Stimulated activated CD4-positive, alpha-beta T cell treated with anti-CD3 and anti-CD28 coated beads, Interleukin-1b, Interleukin-23, amount 100 ng/mL, for 48 hours (primary cell): ENCODE measurements at places on chromosomes 16 and 17.

GRCh38 chr17:65470783-65471182 lies 90.7 kb downstream of the AXIN2 start:
- no peak for DNase-seq

- DNase-seq: no peak
Measured at GRCh38 chr17:44688200-44688599, 1.4 kb downstream of the CCDC43 start.

DNA sequence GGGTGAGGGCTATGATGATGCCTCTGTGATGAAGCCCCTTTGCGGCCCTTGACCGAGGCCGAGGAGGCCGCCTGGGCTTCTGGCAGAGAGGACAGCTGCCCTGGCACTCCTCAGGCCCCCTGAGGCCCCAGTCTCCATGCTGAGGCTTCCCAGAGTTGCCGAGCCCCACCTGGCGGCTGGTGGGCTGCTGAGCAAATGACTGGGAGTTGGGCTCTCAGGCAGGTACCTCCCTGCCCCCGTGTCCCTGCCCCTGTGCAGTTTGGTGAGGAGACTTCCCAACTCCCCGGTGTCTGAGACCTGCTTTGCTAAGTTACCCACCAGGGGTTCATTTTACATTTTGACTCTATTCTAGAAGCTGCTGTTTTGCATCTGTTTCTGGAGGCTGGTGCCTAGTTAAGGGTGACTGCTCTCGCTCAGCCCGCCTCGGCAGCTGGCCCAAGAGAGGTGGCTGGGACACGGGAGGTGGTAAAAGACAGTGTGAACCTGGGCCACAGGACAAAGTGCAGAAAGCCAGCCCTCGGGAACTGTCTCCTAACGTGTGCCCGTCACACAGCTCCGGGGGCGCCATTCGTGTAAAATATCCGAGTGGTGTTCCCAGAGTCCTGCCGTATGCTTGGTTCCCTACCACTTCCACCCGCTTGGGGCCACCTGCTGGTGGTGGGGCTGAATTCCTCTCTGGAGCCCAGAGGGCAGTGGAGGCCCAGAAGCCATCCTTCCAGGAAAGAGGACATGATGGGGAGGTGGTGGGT lies 134.5 kb downstream of the RAB11FIP4 start:
- no peak for DNase-seq

GRCh38 chr17:17355426-17355825 lies 52.3 kb downstream of the NT5M start:
- no peak for DNase-seq

DNA sequence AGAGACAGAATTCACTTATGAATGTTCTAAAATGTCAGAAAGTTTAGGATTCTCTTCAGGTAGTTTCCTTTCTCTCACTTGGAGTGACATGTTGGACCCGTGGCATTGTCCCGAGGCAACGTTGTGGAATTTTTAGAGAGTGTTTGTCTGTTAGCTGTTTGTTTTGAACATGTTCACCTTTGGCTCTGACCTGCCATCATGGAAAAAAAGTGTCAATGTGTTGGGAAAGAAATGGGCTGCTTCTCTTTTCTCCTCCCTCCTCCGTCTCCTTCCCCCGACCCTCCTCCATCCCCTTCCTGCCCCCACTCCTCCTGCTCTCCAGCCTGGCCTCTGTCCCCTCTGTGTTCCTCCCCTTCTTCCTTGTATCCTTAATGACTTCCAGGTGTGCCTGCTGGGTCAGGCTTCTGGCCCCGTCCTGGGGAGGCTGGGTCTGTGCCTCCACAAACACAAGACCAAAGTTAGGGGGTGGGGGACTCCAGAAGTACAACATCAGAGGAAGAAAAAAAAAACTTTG lies 463.1 kb downstream of the MAF start:
- DNase-seq: no peak

GRCh38 chr16:88561485-88562359 lies 8.5 kb upstream of the ZC3H18 start:
- peak; percentile 41 for DNase-seq

DNA sequence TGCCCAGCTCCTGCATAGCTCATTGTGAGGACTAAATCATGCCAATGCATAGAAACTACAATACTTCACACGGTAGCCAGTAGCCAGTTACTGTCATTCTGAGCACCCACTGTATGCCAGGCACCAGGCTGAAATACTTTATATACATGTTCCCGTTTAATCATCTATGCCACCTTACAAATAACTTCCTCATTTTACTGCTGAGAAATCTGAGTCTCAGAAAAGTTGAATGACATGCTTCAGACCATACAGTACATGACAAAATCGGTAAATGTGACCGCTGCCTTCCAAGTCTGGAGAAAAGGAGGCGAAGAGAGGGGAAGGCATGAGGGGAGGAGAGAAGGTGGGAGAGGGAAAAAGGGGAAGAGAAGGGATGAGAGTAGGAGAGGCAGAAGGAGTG lies 9.2 kb upstream of the TLCD3B start:
- DNase-seq: no peak

- peak; percentile 82 for DNase-seq
Measured at GRCh38 chr16:2983706-2984136, 3.5 kb upstream of the PKMYT1 start.

DNA sequence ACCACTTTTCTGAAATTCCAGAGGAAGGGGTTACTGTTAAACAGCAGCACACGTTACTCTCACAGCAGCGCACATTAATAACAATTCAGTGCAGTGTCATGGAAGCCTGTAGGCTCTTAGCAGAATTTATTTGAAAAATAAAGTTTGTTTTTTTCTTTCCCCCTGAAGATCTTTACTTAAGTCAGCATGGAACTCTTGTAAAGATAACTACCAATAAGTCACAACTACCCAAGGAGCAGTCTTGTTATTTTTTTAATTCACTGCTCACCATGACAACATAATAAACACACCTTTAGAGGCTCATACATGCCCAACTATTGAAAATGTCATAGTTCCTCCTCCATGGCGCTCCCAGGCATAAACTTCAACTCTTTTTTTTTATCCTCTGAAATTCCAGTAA lies 31.8 kb upstream of the PSMD7 start:
- no peak for DNase-seq

DNA sequence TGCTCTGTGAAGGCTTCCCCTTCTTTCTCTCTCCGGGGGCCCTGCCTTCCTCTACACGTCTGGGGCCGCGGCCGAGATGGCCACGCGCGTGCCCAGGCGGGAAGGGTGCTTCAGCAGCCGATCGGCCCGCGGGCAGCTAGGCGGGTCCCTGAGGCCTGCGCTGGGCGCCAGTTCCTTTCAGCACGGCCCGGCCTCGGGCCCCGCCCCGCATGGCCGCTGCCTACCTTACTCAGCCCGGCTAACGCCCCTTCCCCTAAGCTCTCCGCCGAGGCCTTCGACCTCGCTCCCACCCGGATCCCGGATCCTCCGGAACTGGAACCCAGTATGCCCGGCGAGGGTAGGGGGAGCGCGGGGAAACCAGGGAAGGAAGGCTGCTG lies 335 bp downstream of the TMEM11 start:
- peak; percentile 25 for DNase-seq

DNA sequence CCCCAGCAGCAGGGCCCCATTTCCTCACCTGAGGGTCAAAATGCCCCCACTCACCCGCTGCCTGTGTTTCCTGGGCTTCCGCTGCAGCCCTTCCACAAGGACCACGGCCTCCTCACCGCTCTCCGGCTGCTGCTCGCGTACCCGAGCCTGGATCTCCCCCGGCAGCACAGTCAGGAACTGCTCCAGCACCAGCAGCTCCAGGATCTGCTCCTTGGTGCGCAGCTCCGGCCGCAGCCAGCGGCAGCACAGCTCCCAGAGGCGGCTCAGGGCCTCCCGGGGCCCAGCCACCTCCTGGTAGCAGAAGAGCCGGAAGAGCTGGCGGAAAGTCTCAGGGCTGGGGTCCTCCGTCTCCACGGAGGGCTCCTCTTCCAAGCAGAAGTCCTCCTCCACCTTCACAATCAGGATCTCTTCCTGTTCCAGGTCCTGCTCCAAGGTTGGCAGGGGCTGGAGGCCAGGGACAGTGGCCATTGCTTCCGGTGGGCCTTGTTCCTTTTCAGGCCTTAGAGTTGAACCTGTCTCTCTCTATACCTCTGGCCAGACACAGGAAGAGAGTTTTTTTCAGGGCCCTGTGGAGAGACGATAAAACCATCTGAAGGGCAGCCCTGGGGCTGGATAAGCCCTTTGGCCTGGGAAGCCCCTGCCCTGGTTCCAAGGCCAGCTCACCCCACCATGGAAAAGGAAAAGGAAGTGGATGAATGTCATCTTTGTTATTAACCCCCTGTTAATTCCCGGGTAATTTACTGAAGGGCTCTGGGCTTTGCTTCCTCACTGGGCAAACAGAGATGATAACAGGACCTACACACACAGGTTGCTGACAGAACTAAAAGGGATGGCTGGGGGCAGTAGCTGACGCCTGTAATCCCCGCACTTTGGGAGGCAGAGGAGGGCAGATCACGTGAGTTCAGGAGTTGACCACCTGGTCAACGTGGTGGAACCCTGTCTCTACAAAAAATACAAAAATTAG lies 1.2 kb downstream of the ZNF500 start:
- DNase-seq: no peak

DNA sequence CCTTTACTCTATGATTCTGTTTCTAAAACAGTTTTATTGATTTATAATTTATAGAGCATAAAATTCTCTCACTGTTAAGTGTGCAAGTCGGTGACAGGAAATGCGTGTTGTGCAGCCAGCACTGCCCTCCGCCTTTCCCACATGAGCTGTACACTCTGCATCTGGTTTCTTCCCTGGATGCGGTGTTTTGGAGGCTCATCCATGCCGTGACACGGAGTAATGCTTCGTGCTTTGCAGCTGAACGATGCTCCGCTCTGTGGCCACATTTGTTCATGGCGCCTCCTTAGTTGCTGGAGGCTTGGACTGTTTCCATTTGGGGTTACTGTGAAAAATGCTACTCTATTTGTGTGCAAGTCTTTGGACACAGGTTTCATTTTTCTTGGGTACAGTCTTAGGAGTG lies 7.2 kb upstream of the IGFALS start:
- DNase-seq: no peak

DNA sequence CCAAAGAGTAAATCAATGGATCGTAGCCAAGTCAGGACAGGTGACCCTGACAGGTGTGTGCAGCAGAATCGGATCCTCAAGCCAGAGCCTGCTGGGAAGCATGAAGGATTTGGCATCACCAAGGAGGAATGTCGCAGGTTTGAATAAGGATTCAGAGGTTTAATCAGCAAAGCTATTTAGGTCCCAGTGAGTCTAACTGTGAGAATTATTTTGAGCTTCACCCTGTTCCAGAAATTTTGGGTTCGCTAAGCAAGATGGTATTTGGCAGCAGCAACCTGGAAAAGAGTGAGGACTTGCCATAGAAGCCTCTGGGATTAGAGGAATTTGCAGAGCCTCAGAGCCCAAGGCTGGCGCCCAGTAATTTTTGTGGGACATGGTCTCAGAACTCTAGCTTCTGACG lies 173.0 kb downstream of the CCDC182 start:
- no peak for DNase-seq

DNA sequence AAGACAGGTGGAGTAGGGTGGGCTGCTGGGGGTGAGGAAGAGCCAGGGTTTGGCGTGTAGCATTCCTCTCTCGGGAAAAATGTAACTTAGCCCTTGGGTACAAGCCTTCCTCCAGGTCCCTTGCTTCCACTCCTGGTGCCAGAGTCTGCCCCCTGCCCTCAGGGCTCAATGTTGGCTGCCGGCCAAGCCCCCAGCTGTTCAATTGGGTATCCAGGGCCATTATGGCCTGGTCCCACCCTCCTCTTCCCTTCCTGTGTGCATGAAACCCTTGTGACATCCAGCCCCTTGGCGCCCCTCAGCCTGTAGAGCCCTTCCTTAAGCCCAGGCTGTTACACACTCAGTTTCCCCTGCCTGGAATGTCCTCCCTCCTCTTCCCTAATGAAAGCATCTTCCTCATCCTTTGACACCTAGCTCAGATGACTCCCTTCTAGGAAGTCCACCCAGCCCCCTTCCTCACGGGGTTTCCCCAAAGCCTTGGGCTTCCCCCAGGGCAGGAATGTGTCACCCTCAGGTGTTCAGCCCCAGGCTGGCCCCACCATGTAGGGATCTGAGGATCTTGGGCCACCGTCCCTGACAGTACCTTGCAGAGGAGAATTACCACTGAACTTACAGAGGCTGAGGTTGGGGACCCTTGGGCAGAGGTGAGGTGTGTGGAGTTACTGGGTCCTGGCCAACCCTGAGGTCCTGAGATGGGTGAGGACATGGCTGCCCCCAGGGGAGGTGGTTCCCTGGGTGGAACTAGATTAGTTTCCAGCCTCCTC lies 30.0 kb downstream of the B9D1 start:
- DNase-seq: peak; percentile 15

GRCh38 chr17:7806587-7806986 lies 27.4 kb upstream of the KDM6B start:
- DNase-seq: no peak

DNA sequence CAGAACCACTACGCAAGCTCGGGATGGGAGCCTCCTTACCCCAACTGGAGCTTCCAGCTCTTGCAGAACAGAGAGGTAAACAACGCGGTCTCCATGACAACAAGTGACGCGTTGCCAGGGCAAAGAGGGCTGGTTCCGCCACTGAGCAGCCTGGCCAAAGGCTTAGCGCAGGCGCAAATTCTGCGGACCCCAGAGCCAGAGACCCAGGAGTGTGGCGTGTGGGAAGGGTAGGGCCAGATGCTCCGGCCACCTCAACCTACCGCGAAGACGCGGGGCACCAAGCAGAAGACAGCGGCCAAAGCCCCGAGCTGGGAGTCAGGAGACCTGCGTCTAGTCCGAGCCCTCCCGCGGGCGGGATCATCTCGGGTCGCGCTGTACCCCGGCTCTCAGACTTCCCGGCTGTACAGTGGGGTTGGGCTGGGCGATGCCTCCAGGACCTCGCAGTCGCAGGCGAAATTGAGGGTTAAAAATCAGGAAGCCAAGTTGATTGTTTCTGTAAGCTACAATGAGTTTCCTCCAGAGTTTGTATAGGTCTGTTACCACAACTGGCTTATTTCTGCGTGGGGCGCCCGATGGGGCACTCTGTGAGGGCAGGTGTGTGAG lies at the start of gene TEKT1:
TSS of gene TEKT1 (minus strand) at position 69 of the 603 bp plus-strand sequence. CDS start 1,353 bp downstream, outside the sequence.
- DNase-seq: peak; percentile 63

GRCh38 chr17:1961189-1961588 lies 63.9 kb downstream of the RTN4RL1 start:
- no peak for DNase-seq

DNA sequence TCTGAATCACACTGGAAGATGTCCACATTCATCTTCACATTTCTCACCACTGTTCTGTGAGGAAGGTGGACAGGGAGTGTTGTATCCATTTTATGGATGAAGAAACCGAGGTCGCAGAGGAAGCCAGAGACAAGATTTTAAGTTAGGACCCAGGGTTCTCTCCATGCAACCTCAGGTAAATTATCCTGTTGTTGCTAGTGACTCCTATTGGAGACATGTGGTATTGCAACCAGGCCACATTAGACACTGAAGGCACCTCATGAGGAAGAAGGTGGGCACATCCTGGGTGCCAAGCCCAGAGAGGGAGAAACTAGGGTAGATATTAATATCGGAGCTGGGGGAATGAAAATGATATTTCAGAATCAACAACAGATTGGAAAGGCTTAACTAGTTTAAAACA lies 8.5 kb upstream of the WNT9B start:
- no peak for DNase-seq

DNA sequence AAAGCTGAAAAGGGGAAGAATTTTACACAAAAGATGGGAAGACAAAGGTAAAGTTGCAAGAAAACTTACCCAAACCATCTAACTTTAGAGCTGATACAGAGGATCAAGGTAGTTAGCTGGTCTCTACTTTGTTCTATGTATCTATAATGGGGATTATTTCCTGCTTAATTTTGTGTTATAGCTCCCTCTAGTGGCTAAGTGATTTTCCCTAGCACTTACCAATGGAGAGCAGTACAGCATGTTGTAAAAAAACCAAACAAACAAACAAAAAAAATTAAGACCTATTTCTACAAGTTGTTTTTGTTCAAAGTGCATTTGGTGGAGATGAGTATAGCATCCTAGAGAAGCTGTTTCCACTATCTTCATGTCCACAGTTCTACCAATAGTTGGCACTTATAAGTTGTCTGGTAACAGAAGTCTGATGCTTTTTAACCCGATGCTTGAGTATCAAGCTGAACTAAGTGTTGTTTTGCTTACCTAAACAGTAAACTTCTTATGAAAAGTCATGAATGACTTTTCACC lies 7.5 kb downstream of the SRSF1 start:
- DNase-seq: no peak
